Hair follicular keratinocyte (primary cell): ENCODE measurements at places on chromosomes 7 and 10. TPM values are rescaled to one million over a fixed set of nuclear protein-coding genes. Genes with fewer than 3 reads are reported as not detected.

MLXIPL gene
- total RNA-seq, result 0.04 TPM in 1 of 2 replicates, not detected in the other

LRWD1 gene
- 12.5 and 17.1 TPM in 2 replicates for total RNA-seq

ATP6V0A4 gene
- 0.19 TPM in 1 of 2 replicates, not detected in the other for total RNA-seq

MOGAT3 gene
- not detected in 2 replicates for total RNA-seq

CABCOCO1 gene
- total RNA-seq, result not detected in 2 replicates

FEZF1 gene
- not detected in 2 replicates for total RNA-seq

SPDYE8 gene
- not detected in 2 replicates for total RNA-seq

STEAP4 gene
- total RNA-seq, result under 0.01 and 0.76 TPM in 2 replicates

DDC gene
- not detected in 2 replicates for total RNA-seq

ADAMTS14 gene
- 0.19 TPM in 1 of 2 replicates, not detected in the other for total RNA-seq

RGR gene
- not detected in 2 replicates for total RNA-seq

PIP gene
- total RNA-seq, result not detected in 2 replicates

ITGA8 gene
- 0.04 TPM in 1 of 2 replicates, not detected in the other for total RNA-seq

EN2 gene
- total RNA-seq, result not detected in 2 replicates

TWIST1 gene
- total RNA-seq, result 0.34 TPM in 1 of 2 replicates, not detected in the other

ARL5B gene
- total RNA-seq, result 8.1 and 10.1 TPM in 2 replicates

SLC26A5 gene
- not detected in 2 replicates for total RNA-seq

HTRA1 gene
- 382 and 420 TPM in 2 replicates for total RNA-seq

LIPN gene
- not detected in 2 replicates for total RNA-seq

LRRC61 gene
- 24.4 and 31.5 TPM in 2 replicates for total RNA-seq

SPDYE9 gene
- total RNA-seq, result not detected in 2 replicates

SPDYE2B gene
- total RNA-seq, result not detected in 2 replicates

SORCS1 gene
- not detected in 2 replicates for total RNA-seq

DGKI gene
- under 0.01 TPM in 1 of 2 replicates, not detected in the other for total RNA-seq

HOXA5 gene
- 0.68 and 0.70 TPM in 2 replicates for total RNA-seq

PAX4 gene
- not detected in 2 replicates for total RNA-seq

CFAP70 gene
- total RNA-seq, result 0.46 and 0.55 TPM in 2 replicates

TMEM236 gene
- 0.04 and 0.08 TPM in 2 replicates for total RNA-seq

AZGP1 gene
- 0.39 TPM in 1 of 2 replicates, not detected in the other for total RNA-seq

GRM3 gene
- not detected in 2 replicates for total RNA-seq

PRSS2 gene
- total RNA-seq, result not detected in 2 replicates

IFIT1B gene
- not detected in 2 replicates for total RNA-seq

PILRA gene
- not detected in 2 replicates for total RNA-seq
